ENCODE measurements at places on chromosomes 1 and 21.
A peak's percentile ranks its signal among the peaks of the same experiment; 100 is the strongest.

DNA sequence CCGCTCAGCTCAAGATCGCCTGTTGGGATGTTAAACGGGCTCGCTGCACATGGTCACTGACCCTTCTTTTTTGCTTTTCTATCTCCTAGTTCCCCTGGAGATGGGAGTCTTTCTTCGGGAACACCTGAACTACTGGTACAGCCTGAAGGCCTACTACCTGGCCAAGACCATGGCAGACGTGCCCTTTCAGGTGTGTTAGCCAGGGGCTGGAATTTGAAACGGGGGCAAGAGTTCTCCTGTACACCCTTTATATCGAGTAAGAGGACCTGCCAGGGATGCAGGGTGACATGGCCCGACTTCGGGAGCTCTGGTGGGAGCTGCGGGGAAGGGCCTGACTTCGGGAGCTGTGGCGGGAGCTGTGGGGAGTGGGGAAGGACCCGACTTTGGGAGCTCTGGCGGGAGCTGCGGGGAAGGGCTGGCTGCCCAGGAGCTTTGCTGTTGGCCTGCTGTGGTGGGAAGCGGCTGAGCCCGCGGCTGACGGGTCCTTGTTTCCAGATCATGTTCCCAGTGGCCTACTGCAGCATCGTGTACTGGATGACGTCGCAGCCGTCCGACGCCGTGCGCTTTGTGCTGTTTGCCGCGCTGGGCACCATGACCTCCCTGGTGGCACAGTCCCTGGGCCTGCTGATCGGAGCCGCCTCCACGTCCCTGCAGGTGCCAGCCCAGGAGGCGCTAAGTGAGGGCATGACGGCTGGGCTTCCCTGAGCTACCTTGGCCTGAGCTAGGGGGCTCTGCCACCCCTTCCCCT lies 24.0 kb downstream of the TFF3 start:
- no peak for DNase-seq

GRCh38 chr1:55420929-55421716 lies 206.0 kb upstream of the USP24 start:
- DNase-seq: no peak

DNA sequence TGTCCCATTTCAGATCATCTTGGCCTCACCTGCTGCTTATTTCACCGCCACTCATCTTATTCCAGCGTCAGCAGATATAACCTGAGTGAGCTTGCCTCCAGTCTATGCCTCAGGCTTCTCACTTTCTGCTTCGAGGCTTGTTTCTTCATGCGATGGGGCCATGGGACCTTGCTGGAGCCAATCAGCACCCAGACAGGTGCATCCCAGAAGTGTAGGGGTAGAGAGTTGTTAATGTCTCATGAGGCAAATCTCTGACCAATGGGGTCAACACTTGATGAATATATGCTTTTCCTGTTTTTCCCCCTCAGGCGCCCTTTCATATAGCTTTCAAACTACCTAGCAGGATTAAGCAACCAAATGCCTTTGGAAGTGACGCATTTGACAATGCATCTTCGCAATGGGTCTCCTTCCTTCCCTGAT lies 935 bp upstream of the YIPF1 start:
- no peak for DNase-seq

- DNase-seq: no peak
These were observed 1.3 kb downstream of the CMPK1 start for GRCh38 chr1:47334765-47335435.

GRCh38 chr1:55478742-55479141 lies 263.6 kb upstream of the USP24 start:
- peak; percentile 46 for DNase-seq

DNA sequence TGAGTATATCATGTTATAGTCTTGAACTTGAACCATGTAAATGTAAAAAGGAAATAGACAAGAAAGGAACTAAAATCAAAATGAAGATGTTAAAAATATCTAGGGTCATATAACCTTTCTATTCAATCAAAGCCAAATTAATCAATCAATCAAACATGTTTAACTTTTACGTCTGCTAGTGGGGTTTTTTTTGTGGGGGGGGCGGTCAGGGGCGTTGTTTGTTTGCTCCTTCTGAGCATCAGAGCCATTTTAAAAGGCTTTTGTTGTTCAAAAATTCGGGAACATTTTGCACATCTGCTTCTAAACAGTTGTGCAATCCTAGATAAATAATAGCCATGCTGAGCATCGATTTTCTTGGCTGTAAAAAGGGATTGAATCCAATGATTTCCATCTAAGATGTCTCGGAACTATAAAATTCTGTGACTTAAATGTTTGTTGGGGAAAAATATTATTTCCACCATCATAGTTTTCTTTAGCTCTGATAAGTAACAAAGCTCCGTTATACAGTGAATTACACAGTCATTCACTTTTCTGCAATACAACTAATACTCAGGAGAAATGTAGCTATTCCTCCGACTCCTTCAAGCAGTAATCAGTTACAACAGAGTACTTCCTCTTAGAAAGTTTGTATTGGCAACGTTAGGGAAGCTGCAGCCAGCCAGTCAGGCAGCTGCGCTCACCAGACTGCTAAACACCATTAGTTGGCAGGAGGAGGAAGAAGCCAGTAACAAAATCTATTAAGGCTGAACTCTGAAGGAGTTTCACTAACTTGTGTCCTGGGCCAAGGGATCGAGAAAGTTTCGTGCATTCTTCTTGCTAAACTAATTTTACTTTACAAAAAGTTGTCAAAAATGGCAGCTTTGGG lies 2.2 kb downstream of the SPATA6 start:
- peak; percentile 61 for DNase-seq

DNA sequence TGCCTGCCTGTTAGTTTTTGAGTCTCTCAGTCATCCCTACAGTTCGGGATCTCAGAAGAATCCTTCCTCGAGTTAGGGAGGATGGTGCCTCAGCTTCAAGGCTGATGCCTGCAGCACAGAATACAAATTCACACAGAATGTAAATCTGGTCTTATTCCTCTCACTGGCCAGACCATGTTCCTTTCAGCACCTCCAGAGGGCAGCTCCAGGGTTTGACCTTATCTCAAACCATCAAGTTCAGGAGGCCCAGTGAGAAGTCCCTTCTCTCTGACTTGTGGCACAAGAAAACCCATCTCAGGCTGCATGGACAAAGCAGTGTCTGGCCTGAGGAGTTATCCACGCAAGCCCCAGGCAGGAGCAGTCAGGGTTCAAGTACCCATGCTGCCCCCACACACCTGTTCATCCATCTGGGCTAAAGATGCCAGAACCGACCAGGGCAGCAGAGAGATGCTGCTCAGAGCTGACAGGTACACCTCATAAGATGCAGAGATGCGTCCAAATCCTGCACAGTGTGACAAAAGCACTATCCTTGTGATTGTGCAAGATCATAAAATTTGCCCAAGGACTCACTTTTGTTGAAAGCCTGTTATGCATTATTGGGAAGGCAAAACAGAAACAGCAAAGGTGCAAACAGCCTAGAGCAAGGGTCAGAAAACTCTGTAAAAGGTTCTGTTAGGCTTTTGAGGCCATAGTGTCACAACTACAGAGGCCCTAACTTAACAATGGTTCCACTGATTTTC lies 49.8 kb downstream of the BCAR3 start:
- DNase-seq: peak; percentile 21

DNA sequence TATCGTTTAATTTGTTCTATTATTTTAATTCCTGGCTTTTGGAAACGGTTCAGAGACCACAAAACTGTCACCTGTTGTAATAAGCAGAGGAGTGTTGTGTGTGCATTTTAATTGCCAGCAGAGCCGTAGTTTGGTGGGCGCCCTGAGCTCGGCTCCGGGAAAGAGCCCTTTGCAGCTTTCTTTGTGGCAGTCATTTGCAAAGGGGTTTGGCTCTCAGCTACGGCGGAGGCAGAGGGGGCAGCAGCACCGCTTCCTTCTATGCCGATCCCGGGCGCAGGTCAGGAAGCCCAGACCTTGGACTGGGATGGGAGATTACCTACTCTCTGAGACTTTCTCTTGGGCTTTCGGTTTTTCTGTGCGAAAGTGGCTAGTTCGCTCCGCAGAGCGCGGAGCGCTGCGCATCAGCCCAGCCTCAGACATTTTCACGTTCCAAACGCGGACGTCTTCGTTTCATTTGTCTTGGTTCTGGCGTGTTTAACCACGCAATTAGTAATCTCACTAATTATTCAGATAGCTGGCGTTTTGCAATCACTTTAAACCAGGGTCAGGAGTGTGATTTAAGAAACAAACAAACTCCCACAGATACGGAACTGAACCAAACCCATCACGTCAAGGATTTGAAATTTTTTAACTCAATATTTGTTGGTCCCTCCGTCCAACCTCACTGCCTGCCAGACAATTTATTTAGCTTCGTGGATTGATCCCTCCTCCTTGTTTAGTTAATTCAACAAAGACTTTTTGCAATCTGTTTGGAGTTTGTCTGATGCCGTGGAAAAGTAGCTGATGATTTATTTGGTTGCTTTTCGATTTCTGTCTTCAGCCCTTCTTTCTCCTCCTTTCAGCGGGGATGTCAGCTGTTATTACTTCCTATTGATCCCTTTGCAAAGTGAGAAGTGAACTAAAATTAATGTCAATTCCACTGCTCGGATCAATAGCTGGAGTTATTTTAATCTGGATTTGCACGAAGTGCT lies 3.9 kb downstream of the RNF220 start:
- DNase-seq: no peak

GRCh38 chr1:78797108-78797781 lies 147.6 kb downstream of the IFI44 start:
- no peak for DNase-seq

- DNase-seq: no peak
These were observed 21.8 kb downstream of the POFUT2 start for GRCh38 chr21:45265721-45266517.

GRCh38 chr1:63322944-63323864 lies 837 bp downstream of the FOXD3 start:
- peak; percentile 48 for DNase-seq

- DNase-seq: no peak
These were observed 108.8 kb upstream of the IRF2BP2 start for GRCh38 chr1:234718496-234719453.

GRCh38 chr1:32816676-32817158 lies 441 bp downstream of the YARS1 start:
- DNase-seq: no peak

DNA sequence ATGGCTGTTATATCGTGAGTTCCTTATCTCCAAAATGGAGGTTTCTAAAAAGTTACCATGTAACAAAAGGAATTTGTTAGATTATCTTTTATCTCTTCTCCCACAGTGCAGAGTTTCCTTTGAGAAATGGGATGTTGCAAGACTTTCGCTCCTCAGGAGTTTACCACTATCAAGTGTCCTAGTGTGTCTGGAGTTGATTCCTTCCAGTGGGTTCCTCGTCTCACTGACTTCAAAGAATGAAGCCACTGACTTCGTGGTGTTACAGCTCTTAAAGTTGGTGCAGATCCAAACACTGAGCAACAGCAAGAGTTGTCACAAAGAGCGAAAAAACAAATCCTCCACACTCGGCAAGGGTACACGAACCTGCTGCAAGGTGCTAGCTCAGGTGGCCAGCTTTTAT lies 37.0 kb downstream of the SPAG17 start:
- no peak for DNase-seq

DNA sequence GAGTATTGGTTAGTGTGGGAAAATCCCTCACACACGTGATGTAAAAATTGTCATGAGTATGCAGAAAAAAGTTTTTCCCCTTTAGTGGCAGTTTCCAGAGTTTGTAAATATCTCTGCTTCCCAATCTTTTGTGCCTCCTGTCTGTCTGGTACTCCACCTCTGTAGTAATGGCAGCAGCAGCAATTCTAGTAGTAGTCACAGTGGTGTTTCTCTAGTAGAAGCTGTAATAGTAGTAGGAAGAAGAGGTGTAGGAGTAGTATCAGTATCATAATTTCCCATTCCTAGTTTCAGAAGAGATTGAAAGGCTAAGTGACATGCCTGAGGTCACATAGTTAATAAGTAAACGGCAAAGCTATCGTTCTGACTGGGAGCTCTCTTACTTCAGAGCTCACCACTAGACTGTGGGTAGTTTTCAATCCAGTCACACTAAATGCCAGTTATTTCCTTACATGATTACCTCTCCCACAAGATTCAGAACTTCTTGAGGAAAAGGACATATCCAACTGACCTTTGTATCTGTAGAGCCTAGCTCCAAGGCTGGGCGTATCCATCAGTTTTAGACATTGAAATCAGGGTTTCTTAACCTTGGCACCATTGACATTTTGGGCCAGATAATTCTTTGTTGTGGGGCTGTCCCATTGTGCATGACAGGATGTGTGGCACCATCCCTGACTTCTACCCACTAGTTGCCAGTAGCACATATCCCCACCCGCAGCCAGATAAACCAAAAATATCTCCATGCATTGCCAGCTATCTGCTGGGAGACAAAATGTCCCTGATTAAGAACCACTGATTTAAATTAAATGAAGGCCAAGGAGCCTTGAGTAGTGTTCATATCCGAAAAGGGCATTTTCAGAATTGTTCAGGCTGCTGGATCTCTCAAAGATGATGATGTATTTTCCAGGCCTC lies 135.9 kb downstream of the FGGY start:
- DNase-seq: no peak

GRCh38 chr1:43493661-43494450 lies 36.8 kb upstream of the PTPRF start:
- DNase-seq: no peak

- no peak for DNase-seq
These were observed 5.3 kb upstream of the P3R3URF start for GRCh38 chr1:46181343-46182260.

GRCh38 chr1:98342566-98342965 lies 319.0 kb upstream of the SNX7 start:
- no peak for DNase-seq

DNA sequence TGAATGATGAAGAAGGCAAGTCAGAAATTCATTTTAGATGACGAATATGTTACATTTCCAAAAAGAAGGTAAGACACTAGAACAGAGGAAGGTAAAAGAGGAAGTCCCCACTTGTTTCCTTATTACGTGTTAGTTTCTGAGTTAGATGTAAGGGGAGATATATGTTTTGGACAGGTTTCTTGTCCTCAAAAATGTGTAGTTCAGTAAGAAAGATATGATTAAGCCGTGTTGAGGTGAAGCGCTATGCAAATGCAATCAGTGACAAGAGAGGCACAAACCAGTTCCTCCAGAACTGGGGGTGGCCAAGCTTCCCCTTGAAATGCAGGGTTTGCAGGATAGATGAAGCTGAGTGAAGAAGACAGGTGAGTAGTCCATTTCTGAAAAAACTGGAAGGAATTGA lies 293.3 kb upstream of the RUNX1 start:
- no peak for DNase-seq

Data from hematopoietic multipotent progenitor cell (in vitro differentiated cells).